Activated CD4-positive, alpha-beta T cell treated with anti-CD3 and anti-CD28 coated beads, Interleukin-2, amount 10 ng/mL, durations not matched to agents 24 days and 14 days (primary cell): ENCODE measurements at places on chromosomes 13 and 19. TPM values are rescaled to one million over a fixed set of nuclear protein-coding genes. Genes with fewer than 3 reads are reported as not detected.

The ZNF534 gene
- total RNA-seq = not detected in 2 replicates

The KLK11 gene
- not detected in 2 replicates for total RNA-seq

The GPR183 gene
- 36.8 and 37.1 TPM in 2 replicates for total RNA-seq

The ZNF699 gene
- 4.4 and 4.5 TPM in 2 replicates for total RNA-seq

The OR10H5 gene
- not detected in 2 replicates for total RNA-seq

The UBE2L5 gene
- total RNA-seq = not detected in 2 replicates

The RPL13A gene
- 3,031 and 3,032 TPM in 2 replicates for total RNA-seq

The PRR22 gene
- total RNA-seq = 6.7 and 7.5 TPM in 2 replicates

The SPACA7 gene
- not detected in 2 replicates for total RNA-seq

The ZNF8 gene
- 4.8 and 5.1 TPM in 2 replicates for total RNA-seq

The SMIM44 gene
- not detected in 2 replicates for total RNA-seq

The FFAR2 gene
- total RNA-seq = not detected in 2 replicates

The NLRP9 gene
- not detected in 2 replicates for total RNA-seq

The MARK4 gene
- 26.1 and 29.0 TPM in 2 replicates for total RNA-seq

The SMIM17 gene
- total RNA-seq = 0.19 TPM in 1 of 2 replicates, not detected in the other

The DIRAS1 gene
- 0.16 TPM in 1 of 2 replicates, not detected in the other for total RNA-seq

The ATP1A3 gene
- 0.68 and 1.2 TPM in 2 replicates for total RNA-seq

The BCAM gene
- total RNA-seq = not detected in 2 replicates

The KL gene
- 0.59 and 0.75 TPM in 2 replicates for total RNA-seq

The ZBTB32 gene
- total RNA-seq = 140 and 142 TPM in 2 replicates

The SPHK2 gene
- 36.4 and 39.0 TPM in 2 replicates for total RNA-seq

The ATCAY gene
- not detected in 2 replicates for total RNA-seq

The SLC25A41 gene
- 0.19 and 0.24 TPM in 2 replicates for total RNA-seq

The CD79A gene
- total RNA-seq = 2.6 and 2.7 TPM in 2 replicates

The PRR20A gene
- not detected in 2 replicates for total RNA-seq

The SPRY2 gene
- 0.21 TPM in 1 of 2 replicates, not detected in the other for total RNA-seq

The MCEMP1 gene
- total RNA-seq = not detected in 2 replicates

The OVOL3 gene
- not detected in 2 replicates for total RNA-seq

The JSRP1 gene
- total RNA-seq = 0.40 and 0.91 TPM in 2 replicates

The EVI5L gene
- 4.3 and 5.2 TPM in 2 replicates for total RNA-seq

The CYP2A7 gene
- total RNA-seq = not detected in 2 replicates

The ITM2B gene
- 51.7 and 53.1 TPM in 2 replicates for total RNA-seq

The IRGC gene
- not detected in 2 replicates for total RNA-seq

The FCER2 gene
- not detected in 2 replicates for total RNA-seq

The LNX2 gene
- total RNA-seq = 4.1 and 4.3 TPM in 2 replicates

The CEACAM8 gene
- total RNA-seq = not detected in 2 replicates

The CCNA1 gene
- 2.1 and 2.2 TPM in 2 replicates for total RNA-seq
